HFFc6 (cell line): ENCODE measurements at places on chromosomes 13 and 19.

GRCh38 chr19:12763100-12763499 is 11.5 kb downstream of the BEST2 start:
- no peak for DNase-seq

- no peak for DNase-seq
Measured at GRCh38 chr19:40703029-40703755, 12.7 kb upstream of the NUMBL start.

DNA sequence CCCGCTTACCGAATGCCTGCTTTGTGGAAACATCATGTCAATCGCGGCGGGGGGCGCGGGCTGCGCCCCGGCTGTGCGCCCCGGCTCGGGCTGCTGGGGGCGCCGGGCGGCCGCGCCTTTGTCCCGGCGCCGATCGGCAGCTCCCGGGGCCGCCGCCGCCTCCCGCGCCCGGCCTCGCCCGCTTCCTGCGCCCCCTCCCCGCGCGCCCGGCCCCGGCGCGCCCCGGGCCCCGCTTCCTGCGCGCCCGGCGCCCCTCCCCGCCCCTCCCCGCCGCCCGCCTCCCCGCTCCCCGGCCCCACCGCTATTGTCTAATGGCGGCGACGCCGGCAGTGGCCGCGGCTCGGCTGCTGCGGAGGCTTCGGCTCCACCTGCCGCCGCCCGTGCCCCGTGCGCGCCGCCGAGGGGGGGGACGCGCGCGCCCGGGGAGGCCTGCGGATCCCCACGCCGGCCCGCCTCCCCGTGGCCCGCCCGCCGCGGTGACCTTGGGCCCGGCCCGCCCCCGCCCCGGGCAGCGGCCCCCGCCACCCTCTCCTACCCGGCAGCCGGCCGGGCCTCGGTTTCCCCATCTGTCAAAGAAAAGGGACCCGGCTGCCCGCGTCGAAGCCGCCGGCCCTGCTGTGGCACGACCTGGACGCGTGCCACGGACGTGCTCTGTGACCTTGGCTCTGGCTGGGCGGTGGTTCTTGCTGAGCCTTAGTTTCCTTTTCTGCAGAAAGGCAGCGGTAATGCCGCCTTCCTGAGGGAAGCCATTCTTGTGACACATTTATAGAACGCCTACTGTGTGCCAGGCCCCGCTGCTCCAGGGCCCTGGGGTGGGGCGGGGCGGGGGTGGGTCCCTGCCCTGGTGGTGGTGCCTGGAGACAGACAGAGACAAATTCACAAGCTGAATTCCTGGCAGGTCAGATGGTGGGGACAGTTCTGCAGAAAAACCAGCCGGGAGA is at the start of gene TLE5:
TLE5 (minus strand) TSS at position 331 of the 941 bp plus-strand sequence; CDS start at position 36, 295 bp downstream.
- DNase-seq: no peak

GRCh38 chr13:25135896-25136295 is 36.2 kb downstream of the AMER2 start:
- DNase-seq: no peak

- no peak for DNase-seq
Measured at GRCh38 chr13:76470991-76471390, 415.2 kb downstream of the KCTD12 start.

DNA sequence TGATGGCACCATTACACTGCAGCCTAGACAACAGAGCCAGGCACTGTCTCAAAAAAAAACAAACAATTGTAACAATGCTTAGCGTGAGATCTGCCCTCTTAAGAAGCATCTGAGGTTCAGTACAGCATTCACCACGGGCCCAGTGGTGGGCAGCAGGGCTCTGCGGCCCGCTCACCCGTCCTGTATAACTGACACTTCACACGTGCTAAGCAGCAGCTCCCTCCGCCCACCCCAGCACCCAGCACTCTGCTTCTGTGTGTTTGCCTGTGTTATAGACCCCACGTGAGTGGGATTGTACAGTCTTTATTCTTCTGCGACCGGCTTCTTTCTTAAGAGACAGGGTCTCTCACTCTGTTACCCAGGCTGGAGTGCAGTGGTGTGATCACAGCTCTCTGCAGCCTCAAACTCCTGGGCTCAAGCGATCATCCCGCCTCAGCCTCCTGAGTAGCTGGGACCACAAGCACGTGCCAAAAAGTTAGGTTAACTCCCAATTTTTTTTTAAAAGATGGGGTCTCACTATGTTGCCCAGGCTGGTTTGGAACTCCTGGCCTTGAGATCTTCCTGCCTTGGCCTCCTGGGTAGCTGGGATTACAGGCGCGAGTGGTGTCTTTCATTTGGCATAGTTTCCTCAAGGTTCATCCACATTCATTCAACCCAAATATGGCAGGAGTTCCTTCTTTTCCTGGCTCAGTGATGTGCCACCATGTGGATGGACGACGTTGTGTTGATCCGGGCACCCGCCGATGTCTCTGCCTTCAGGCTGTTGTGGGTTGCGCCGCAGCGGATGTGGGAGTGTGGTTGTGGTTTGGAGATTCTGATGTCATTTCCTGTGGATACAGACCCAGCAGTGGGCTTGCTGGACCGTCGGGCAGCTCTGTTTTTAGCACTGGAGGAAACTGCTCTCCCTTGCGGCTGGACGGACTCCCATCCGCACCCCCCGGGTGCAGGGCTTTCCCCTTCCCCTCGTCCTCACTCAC is 170.0 kb downstream of the KDM4B start:
- DNase-seq: no peak

DNA sequence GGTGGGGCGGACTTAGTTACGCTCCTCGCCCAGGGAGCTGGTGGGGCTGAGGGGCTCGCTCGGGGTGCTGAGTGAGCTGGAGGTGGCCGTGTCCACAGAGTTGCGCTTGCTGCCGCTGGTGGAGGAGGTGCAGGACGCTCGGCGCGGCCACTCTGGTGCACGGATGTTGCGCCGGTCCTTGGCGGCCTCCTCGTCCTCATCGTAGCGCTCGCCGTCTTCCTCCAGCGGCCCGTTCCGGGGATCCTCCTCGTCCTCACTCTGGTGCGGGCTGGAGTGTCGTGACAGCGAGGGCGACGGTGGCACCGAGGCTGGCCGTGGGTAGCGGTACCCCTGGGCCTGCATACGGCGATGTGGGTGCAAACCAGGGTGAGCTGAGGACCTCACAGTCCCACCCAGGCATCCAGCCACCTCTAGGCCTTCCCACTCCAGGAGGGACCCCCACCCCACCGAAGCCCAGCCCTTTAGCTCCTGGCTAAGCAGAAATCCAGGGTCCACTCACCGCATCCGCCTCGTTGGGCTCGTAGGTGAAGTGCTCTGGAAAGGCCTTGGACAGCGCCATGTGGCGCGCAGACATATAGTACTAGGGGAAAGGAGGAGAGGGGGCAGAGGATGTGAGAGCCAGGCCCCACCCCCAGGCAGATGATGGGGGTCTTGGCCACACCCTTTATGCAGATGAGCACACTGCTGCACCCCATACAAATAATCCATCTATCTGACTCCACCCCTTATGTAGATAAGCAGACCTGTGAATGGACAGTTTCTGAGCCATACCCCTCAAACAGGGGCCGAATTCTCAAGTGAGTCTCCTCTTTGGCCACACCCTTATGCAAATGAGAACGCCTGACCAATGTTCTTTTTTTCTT is 4.4 kb downstream of the FTL start:
- peak; percentile 18 for DNase-seq

DNA sequence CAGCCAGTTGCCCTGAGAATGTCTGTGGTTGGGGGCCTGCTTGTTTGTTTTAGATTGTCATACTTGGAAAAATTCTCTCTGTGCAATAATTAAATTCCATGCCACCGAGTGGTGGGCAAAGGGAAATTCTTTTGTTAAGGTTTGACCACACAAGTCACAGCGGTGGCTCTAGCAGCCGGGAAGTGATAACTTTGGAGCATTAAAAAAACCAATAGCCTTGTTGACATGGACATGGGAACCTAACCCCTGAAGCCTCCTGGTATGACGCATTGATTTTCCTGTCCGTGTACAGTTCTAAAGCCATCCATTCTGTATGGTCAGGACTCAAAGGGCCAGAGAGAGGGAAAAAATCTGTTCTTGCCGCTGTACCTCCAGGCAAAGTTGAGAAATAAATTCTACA is 384.9 kb upstream of the ZNF507 start:
- no peak for DNase-seq

DNA sequence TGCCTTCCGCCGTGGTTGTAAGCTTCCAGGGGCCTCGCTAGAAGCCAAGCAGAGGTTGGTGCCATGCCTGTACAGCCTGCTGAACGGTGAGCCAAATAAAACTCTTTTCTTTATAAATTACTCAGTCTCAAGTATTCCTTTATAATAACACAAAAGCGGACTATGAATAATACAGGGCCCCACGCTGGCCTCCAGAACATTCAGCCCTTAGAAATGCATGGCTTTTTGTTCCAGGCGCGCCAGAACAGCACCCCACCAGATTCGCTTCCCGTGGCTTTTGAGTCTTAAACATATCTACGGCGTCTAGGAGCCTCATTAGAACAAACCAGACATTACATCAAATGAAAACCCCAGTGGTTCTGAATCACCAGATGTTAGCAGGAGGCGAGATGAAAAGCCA is 75.1 kb downstream of the SLC15A1 start:
- DNase-seq: peak; percentile 9

DNA sequence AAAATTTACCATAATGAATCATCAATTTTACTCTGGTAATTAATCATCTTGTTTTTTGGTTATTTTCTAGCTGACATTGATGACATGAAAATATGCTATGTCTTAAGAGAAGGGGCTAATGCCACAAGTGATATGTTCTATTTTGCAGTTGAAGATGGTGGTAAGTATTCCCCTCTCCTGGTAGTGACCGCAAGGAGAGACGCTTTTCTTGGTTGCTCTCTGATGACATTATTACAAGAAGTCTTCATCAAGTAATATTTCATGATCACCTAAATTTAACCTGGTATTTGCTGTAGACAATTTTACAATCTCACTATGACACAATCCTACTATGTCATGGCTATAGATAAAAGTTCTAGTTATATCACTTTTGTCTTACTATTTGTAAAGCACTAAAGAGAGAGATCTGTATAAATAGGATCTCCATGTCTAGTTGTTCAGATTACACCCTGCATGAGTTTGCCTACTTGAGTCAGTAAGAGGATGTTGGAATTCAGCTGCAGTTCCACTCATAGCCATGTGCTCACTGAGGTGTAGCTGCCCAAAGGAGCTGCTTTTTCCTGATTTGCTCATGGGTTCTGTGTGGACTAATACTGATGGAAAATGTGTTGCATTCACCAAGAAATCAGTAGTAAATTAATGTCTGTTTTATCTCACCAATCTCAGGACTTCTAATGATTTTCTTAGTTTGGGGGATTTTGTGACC is 10.9 kb downstream of the FREM2 start:
- no peak for DNase-seq

DNA sequence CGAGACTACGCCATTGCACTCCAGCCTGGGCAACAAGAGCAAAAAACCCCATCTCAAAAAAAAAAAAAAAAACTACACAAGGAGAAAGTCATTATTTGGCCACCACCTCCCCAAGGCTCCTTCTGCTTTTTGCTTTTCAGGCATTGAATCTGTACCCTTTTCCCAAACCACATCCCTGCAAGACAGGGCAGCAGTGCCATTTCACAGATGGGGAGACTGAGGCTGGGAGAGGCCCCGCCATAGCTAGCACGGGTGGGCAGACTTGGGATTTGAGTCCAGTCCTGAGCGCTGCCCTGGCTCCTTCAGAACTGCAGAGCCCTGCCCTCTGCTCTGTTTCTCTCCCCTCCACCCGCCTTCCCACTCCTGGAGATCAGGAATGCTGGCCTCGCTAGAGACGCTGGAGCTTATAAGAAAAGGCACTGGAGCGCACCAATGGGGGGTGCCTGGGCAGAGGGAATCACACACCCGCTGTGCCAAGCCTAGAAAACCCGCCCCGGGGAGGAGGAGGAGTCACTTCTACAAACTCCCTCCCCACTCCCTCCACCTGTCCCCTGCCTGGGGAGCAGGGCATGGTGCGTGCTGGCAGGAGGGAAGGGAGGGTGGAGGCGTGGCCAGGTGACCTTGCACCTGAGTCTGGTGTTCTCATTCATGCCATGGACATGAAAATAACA is 17.6 kb downstream of the TJP3 start:
- no peak for DNase-seq

- DNase-seq: no peak
Measured at GRCh38 chr13:35139591-35139990, 197.5 kb downstream of the NBEA start.

DNA sequence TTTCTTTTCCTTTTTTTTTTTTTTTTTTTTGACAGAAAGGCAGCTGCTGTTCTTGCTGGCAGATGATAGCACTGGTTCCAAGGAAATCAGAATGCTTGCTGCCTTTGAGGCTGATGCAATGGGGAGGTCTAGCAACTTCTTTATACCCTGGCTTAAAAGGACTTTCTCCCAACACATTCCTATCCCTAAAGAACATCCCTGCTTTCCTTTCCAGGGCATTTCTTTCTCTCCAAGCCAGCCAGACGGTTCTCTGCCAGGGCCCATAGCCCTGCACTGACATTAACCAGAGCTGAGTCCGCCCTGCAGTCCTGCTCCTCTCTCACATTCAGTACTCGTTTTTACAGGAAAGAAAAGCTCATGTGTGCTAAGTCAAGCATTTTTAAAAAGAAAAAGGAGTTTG is 133.9 kb upstream of the WASF3 start:
- DNase-seq: no peak

- DNase-seq: no peak
Measured at GRCh38 chr19:504616-505015, 2.7 kb upstream of the TPGS1 start.

DNA sequence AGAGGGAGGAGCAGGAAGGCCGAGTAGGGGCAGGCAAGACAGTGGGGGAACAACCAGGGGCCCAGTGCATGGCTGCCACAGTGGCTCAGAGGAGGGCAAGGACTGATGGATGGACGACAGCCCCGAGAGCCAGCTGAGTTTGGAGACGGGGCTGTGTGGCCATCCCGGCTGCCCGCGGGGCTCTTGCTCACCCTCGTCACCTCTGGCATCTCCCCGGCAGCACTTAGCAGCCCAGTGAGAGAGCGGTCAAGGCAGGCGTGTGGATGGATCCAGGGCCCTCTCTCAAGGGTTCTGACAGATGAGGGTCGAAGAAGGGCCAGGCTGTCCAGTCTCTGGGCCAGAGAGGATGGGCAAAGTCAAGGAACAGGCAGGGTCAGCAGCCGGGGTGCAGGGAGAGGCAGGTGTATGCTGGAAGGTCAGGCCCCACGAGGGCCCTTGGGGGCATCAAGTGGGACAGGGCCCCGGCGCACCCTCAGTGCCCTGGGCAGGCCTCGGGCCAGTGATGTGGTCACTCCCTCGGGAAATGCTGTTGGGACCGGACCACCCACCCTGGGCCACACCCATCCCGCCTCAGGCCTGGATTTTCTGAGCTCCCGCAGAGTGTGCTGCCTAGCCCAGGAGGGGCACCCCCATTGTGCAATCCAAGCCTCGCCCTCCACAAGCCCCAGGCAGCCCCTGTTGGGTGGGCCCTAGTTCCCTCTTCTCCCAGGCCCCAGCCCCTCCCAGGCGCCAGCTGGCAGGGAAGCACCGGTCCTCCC is 56.4 kb upstream of the TPM4 start:
- DNase-seq: no peak

- no peak for DNase-seq
Measured at GRCh38 chr19:8250596-8250995, 41.4 kb downstream of the CERS4 start.
